ENCODE measurements at places on chromosomes 6 and 20. TPM values are rescaled to one million over a fixed set of nuclear protein-coding genes. Genes with fewer than 3 reads are reported as not detected.

DNA sequence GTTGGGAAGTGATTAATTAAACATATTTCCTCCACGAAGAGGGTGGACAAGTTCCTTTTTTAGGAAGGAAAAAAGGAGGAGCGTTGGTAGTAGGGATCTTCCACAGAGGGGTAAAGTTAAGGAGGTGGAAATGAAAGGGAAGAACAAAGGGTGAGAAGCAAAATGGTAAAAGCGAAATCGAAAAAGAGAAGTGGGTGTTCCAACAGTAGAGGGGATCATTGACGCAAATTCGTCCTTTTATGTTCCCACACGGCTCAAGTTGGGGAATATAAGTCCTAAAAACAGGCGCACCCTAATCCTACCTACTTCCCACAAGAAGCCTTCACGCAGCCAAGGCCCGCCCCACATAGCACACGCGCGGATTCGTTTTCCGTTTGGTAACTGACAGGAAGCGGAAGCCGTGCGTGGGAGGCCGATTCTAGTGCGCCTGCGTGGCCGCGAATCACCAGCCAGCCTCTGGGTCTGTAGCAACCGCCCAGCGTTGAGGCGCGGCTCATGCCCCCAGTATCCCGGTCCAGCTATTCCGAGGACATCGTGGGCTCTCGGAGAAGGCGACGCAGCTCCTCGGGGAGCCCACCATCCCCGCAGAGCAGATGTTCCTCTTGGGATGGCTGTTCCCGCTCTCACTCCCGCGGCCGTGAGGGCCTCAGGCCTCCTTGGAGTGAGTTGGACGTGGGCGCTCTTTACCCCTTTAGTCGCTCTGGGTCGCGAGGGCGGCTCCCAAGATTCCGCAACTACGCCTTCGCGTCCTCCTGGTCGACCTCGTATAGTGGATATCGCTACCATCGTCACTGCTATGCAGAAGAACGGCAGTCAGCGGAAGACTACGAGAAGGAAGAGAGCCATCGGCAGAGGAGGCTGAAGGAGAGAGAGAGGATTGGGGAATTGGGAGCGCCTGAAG, at the start of gene NKAPL:
NKAPL (plus strand) TSS at position 421 of the 901 bp plus-strand sequence; CDS start at position 496, 75 bp downstream.
- DNase-seq: peak; percentile 31
- H3K27ac ChIP-seq: no peak within 1 kb of the TSS
- H3K4me3 ChIP-seq: peak within 1 kb of the TSS; percentile 23
- no peaks in the 10 kb centered on the region for H3K27me3 ChIP-seq
- peaks cover 6% of the 10 kb centered on the region for H3K4me1 ChIP-seq

FKBP1C gene
- 0.84 TPM for total RNA-seq

ALDH8A1 gene
- total RNA-seq: 0.85 TPM

DNA sequence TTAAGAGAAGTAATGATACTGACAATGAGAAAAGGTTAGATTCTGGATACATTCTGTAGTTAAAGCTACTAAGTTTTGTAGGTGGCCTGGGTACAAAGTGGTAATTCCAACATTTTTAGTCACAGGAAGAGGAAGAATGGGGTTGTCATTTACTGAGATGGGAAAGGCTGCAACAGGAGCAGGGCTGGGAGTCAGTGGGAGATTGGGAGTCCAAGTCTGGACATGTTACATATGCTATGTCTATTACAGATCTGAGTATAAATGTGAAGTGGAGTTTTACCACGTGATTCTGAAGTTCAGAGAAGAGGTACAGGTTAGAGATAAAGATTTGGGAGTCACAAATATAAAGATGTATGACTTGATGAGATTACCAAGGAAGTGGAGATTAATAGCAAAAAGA, 116.2 kb downstream of the RWDD2A start:
- no peak overlapping the region for H3K4me3 ChIP-seq
- H3K27ac ChIP-seq: no peak overlapping the region
- no peaks in the 10 kb centered on the region for H3K4me1 ChIP-seq
- DNase-seq: no peak
- H3K27me3 ChIP-seq: no peaks in the 10 kb centered on the region
- no peaks in the 10 kb centered on the region for H3K36me3 ChIP-seq

RIPPLY2 gene
- total RNA-seq: not detected

ARFGAP1 gene
- 77.5 TPM for total RNA-seq

GRCh38 chr6:13931797-13932402, 7.1 kb downstream of the RNF182 start:
- H3K4me3 ChIP-seq: no peak overlapping the region
- peaks cover 13% of the 10 kb centered on the region for H3K27me3 ChIP-seq
- no peaks in the 10 kb centered on the region for H3K36me3 ChIP-seq
- no peak for DNase-seq
- H3K27ac ChIP-seq: no peak overlapping the region

GRCh38 chr6:53520320-53520928, 24.5 kb downstream of the GCLC start:
- H3K27me3 ChIP-seq: no peaks in the 10 kb centered on the region
- no peak overlapping the region for H3K27ac ChIP-seq
- DNase-seq: no peak
- H3K36me3 ChIP-seq: peaks cover 8% of the 10 kb centered on the region

DNA sequence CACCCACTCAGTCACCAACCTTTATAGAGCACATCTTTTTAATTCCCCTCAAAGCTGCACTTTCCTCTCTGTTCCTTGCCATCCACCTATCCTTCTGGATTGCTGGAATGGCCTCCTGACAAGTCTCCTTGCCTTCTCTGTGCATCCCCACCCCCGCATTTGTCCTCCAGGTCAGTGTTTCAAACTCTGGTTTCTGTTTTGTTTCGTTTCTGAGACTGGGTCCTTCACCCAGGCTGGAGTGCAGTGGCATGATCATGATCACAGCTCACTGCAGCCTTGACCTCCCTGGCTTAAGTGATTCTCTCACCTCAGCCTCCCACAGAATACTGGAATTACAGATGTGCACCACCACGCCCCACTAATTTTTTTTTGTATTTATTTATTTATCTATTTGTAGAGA, 96.2 kb downstream of the PLCB1 start:
- DNase-seq: no peak
- H3K4me3 ChIP-seq: no peak overlapping the region
- no peak overlapping the region for H3K27ac ChIP-seq
- no peaks in the 10 kb centered on the region for H3K27me3 ChIP-seq
- no peaks in the 10 kb centered on the region for H3K36me3 ChIP-seq
- H3K4me1 ChIP-seq: no peaks in the 10 kb centered on the region

DNA sequence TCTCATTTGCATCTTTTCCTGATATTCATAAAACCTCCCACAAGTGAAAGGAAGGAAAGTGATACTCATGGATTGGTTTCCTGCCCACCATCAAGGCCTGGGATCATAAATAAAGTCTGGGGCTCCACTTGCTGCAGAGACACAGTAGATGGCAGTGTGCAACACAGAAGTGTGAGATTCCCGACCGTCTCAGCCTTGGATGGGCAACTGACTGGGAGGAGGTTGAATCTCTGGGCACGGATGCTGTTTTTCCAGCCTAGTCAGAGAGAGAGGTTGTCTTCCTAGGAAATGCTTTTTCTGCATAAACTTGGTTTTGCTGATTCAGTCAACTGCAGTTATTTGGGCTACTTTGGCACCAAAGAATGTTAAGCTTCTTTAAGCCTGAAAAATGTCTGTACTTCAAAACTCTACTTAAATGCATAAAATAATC, 9.9 kb upstream of the RFPL4B start:
- DNase-seq: no peak
- H3K4me3 ChIP-seq: no peak overlapping the region
- H3K36me3 ChIP-seq: no peaks in the 10 kb centered on the region
- H3K27me3 ChIP-seq: no peaks in the 10 kb centered on the region
- H3K27ac ChIP-seq: no peak overlapping the region

UNC5CL gene
- total RNA-seq: 1.8 TPM

VSX1 gene
- not detected for total RNA-seq

DNA sequence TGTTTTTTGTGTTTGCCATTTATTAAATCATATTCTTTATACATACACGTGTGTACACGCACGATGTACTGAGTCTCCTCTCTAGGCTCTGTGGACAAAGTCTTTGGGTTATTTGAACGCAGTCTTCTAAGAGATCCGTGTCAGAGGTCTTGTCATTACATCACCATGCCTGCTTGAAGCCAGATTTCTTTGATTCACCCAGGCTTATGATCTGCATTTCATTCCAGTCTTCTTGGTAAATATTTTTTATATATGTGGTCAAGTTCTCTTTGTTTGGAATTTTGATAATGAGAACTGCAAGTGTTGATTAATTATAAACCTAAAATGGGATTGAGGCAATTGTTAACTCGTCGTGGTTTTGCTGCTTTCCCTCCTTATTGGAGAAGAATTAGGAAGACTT, 34.6 kb downstream of the KCNS1 start:
- H3K4me1 ChIP-seq: peaks cover 48% of the 10 kb centered on the region
- H3K36me3 ChIP-seq: peaks cover 26% of the 10 kb centered on the region
- H3K27ac ChIP-seq: no peak overlapping the region
- DNase-seq: no peak

ARHGAP18 gene
- 6.5 TPM for total RNA-seq

IL17F gene
- total RNA-seq: 0.84 TPM

MYLIP gene
- 7.7 TPM for total RNA-seq

GRCh38 chr20:34834459-34834893, 9.0 kb upstream of the NCOA6 start:
- H3K27me3 ChIP-seq: no peaks in the 10 kb centered on the region
- H3K27ac ChIP-seq: no peak overlapping the region
- H3K4me3 ChIP-seq: no peak overlapping the region
- H3K36me3 ChIP-seq: no peaks in the 10 kb centered on the region
- no peaks in the 10 kb centered on the region for H3K4me1 ChIP-seq

DNA sequence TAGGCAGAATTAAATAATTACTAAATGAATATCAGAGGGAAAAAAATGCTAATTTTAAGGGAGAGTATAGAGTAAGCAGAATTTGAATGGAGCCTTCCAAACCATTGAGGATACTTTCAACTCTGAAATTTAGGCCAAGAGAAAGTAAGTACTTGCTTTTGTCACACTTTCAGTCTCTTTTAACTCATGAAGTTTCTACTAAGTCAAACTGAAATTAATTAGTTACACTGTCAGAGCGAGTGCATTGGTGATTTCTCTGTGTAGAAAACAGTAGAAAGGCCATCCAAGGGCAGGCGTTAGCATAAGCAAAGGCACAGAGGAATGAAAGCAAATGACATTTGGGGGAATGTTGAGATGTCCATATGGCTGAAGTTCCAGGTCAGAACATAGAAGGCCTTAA, 92.9 kb downstream of the PLEKHG1 start:
- no peak for DNase-seq
- no peaks in the 10 kb centered on the region for H3K36me3 ChIP-seq
- H3K4me3 ChIP-seq: no peak overlapping the region
- no peaks in the 10 kb centered on the region for H3K4me1 ChIP-seq
- H3K27me3 ChIP-seq: no peaks in the 10 kb centered on the region

GRCh38 chr6:128078276-128078675, 177.4 kb upstream of the THEMIS start:
- H3K27me3 ChIP-seq: no peaks in the 10 kb centered on the region
- H3K4me1 ChIP-seq: no peaks in the 10 kb centered on the region
- H3K36me3 ChIP-seq: no peaks in the 10 kb centered on the region
- DNase-seq: no peak
- no peak overlapping the region for H3K27ac ChIP-seq

CDSN gene
- not detected for total RNA-seq

- DNase-seq: no peak
- no peak overlapping the region for H3K27ac ChIP-seq
- no peak overlapping the region for H3K4me3 ChIP-seq
- H3K4me1 ChIP-seq: peaks cover 8% of the 10 kb centered on the region
Measured at GRCh38 chr6:2921520-2922115, 18.5 kb upstream of the SERPINB9 start.

GRCh38 chr6:7307533-7307932, 5.5 kb downstream of the SSR1 start:
- no peak overlapping the region for H3K27ac ChIP-seq
- no peaks in the 10 kb centered on the region for H3K27me3 ChIP-seq
- H3K4me1 ChIP-seq: peaks cover 41% of the 10 kb centered on the region
- DNase-seq: no peak
- H3K36me3 ChIP-seq: peaks cover 35% of the 10 kb centered on the region
- no peak overlapping the region for H3K4me3 ChIP-seq

DNA sequence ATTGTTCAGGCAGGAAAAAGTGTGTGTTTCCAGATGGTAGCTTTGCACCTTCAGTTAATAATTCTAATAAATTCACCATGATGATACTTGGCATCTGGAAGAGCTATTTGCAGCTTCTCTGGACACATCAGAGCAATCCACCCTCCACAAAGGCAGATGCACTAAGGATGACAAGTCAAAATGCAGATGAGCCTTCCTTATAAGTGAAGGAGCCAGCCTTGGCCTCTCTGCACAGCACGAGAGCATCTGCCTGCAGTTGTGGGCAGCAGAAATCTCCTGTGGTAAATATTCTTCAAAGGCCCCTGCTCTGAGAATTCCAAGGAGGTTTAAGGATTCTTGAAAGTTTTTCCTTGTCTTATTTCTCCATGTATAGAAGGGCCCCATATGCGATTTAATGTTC, 6.9 kb upstream of the POM121L2 start:
- no peak overlapping the region for H3K27ac ChIP-seq
- H3K36me3 ChIP-seq: no peaks in the 10 kb centered on the region
- no peak overlapping the region for H3K4me3 ChIP-seq
- DNase-seq: no peak

DNA sequence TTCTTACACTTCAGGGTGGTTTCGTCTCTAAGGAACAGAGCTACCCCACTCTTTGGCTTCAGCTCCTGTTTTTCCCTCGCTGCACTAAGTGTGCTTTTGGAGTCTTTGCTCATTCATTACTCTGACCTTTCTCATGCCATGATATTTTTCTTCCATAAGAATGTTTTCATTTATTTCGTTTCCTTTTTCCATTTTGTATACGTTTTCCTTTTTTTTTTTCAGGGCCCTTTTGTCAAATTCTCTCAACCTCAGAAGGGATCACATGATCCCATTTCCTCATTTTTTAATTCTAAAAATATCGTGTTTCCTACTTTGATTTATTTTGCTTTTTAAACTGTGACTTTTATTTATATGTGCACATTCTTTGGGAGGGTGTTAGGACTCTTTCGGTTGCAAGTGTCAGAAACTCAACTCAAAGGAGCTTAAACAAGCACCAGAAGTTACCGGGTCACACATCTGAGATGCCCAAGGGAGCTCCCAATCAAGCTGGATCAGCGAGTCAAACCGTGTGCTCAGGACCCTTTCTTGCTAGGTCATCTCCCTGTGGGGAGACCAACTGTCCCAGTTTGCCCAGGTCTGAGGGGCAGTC, 40.6 kb downstream of the GCNT2 start:
- no peaks in the 10 kb centered on the region for H3K27me3 ChIP-seq
- H3K4me3 ChIP-seq: no peak overlapping the region
- no peak for DNase-seq
- no peak overlapping the region for H3K27ac ChIP-seq
- H3K36me3 ChIP-seq: no peaks in the 10 kb centered on the region
- H3K4me1 ChIP-seq: no peaks in the 10 kb centered on the region

DNA sequence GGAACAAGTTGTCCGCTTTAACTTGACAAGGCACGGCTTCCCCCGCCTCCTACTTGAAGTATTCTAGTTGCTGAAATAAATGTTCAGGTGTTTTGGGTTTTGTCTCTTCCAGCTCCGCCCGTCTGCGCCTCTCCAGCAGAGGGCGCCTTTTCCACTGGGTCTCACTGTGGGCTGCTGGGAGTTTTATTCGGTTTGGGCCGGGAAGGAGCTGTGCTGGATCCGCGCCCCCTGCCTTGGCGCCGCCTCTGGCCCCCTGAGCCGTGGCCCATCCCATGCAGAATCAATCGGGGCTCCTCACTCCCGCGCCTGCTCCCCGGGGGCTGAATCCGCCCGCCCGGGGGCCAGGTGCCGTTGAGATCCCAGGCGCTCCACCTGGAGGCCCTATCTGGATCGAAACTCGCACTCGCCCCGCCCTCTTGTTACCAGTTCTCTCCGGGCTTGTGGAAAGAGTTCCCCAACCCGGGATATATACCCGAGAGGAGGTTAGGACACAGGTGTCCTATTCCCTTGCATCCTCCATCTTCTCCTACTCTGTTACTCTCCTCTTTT, 51.0 kb upstream of the TCF21 start:
- DNase-seq: peak; percentile 39
- H3K27ac ChIP-seq: no peak overlapping the region
- H3K27me3 ChIP-seq: peaks cover 3% of the 10 kb centered on the region
- H3K36me3 ChIP-seq: no peaks in the 10 kb centered on the region

GLP1R gene
- not detected for total RNA-seq

MAP7 gene
- total RNA-seq: 0.51 TPM

Measured in CD8-positive, alpha-beta memory T cell (primary cell).